ENCODE measurements at places on chromosomes 5 and 9.

- no peak for DNase-seq
Observed at GRCh38 chr9:37146410-37146809, 26.0 kb downstream of the ZCCHC7 start.

DNA sequence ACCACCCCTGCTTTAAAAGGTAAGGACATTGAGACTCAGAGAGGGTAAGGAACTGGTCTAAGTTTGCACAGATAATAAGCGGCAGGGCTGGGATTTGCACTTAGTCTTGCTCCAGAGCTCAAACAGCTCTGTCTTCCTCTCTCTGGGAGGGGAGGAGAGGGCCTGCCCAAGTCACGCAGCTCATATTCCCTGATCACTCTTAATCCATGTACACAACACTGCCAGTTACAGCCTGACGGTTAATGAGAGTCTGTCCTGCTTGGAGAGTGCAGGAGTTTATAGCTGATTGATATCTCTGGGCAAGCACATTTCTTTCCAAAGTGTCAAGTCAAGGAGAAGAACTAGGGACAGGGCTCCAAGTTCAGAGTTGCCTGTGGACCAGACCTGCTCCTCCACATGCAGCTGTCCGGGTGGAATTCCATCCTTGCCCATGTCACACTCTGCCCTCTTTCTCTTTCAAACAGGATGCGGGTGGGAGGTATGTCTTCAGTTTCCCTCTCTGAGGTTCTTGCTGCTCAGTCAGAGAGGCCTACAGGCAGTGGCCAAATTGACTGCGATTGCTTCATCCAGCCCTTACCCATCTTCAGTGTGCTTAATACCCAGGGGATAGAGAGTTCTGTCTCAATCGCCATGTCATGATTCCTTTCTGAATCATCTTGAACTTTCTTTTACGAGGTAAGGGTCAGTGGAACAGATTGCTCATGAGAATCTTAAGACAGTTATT is 54.5 kb downstream of the GALNT12 start:
- peak; percentile 92 for DNase-seq

DNA sequence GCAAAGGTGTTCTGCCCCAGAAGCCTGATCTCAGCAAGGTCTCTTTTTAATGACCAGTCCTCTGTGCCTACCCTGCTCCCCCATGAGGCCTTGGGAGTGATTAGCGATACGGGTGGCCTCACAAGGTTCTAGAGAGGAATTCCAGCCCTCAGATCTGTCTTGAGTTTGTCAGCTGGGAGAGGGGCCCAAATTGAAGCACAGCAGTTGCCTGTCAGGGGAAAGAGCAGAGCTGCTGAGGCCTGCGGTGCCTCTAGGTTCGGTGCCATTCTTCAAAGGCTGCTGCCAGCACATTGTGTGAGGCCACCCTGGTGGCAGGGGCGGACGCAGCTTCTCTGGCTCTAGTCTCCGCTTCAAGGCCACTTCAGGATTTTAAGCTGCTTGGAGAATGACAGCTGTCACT is 85.7 kb upstream of the GRIA1 start:
- DNase-seq: no peak

DNA sequence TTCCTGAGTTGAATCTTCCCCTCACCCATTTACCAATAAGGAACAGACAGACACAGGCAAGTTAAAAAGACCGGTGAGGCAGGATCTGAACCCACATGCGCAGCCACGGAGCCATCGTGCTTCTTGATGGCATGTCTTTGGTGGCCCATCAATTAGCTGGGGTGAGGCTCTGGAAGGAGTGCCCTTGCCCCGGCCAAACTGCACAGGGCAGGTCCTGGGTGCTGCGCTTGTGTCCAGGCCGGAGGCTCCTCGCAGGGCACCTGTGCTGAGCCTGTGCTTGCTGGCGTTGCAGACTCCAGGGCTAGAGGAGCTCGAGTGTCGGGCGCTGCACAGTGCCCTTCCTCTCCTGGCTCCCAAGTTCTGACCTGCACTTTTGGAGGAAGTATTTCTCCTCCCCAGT is 66.4 kb downstream of the PSMB7 start:
- DNase-seq: no peak

DNA sequence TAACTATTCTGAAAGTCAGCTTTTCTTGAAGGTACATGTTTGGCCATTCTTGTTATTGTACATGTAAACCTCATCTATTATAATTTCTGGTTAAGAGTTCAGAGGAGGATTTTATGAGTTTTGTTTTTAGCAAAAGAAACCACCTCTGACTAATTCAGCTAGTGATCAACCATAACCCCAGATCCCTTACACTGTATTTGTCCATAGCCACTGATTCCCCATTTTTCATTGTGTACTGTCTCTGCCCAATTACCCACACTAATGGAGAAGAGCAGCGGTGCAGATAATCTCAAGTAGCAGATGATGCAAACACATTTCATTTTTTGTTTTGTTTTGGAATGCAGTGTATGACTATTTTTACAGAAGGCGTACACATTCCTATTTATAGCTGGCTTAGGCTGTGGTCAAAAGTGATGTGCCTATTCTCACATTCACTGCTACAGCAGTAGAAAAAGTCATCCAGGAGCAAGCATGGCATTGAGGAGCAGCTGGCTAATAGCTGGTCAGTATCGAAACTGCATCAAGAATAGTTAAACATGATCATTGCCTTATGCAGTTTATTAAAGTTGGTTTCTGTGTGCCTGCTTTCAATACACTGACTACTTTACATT is 988.3 kb downstream of the DTWD2 start:
- DNase-seq: no peak

GRCh38 chr9:14383294-14383693 is 69.4 kb upstream of the NFIB start:
- peak; percentile 69 for DNase-seq

DNA sequence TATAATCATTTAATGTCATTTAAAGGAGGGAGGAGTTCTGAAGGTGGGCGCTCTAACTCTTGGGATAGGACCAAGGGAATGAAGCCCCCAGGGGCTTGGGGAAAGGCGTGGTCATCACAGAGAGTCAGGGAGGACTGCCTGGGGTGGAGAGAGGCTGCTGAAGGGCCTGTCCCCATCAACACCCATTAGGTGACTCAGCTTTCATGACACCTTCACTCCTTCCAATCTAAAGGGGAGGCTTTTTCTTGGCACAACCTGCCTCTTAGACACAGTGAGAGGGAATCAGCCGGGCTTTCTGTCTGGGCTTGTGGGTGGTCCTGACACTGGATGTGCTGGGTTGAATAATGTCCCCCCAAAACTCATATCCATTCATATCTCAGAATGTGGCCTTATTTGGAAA is 31.4 kb upstream of the ANKRD33B start:
- DNase-seq: no peak

- DNase-seq: no peak
Observed at GRCh38 chr5:135671966-135672365, 93.2 kb upstream of the CXCL14 start.

DNA sequence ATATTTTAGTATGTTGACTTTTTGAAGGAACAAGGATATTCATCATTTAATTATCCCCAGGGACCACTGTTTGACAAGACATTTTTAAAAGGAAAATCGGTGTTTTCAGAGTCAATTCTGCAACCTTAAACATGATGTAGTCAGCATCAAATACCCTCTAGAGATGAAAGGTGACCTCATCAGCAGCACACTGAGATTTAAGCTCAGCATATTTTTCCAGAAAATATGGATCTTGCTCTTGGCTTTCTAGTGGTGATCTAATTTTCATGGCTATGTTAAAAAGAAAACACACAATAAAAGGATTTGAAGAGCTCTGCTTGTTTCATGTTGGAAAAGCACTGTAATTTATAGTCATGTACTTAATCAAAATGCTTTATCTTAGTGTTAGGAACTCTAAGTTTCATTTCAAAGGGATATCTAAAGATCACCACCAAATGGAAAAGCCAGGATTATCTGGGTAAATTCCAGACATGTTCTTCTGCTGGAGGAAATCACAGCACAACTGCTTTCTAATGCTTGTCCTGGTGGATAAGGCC is 487.2 kb downstream of the ENC1 start:
- DNase-seq: no peak

GRCh38 chr5:11248966-11249365 is 487.9 kb upstream of the DAP start:
- DNase-seq: no peak

DNA sequence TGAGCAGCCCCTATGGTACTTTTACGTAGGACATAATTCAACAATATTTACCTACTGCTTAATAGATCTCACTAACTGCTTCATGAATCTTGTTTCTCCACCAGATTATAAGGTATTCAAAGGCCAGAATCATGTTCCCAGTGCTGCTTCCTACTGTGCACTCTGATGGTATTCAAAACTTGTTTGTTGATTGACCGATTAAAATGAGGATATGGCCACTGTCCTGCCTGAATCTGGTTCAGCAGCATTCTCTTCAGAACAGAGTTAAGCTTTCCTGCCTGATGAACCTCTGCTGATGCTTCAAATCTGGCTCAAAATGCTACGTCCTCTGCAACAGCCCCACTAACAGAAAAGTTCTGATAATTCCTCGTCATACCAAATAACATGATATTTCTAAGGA is 150.7 kb upstream of the ZNF462 start:
- DNase-seq: no peak

- DNase-seq: peak; percentile 82
Observed at GRCh38 chr5:79133657-79134451, 22.2 kb downstream of the BHMT start.

- DNase-seq: peak; percentile 66
Observed at GRCh38 chr9:87109231-87109631, 161.9 kb upstream of the GAS1 start.

Measured in iris pigment epithelial cell (primary cell).